Activated CD4-positive, alpha-beta T cell treated with anti-CD3 and anti-CD28 coated beads for 36 hours (primary cell): ENCODE measurements at places on chromosomes 5 and 9. TPM values are rescaled to one million over a fixed set of nuclear protein-coding genes. Genes with fewer than 3 reads are reported as not detected.

DNA sequence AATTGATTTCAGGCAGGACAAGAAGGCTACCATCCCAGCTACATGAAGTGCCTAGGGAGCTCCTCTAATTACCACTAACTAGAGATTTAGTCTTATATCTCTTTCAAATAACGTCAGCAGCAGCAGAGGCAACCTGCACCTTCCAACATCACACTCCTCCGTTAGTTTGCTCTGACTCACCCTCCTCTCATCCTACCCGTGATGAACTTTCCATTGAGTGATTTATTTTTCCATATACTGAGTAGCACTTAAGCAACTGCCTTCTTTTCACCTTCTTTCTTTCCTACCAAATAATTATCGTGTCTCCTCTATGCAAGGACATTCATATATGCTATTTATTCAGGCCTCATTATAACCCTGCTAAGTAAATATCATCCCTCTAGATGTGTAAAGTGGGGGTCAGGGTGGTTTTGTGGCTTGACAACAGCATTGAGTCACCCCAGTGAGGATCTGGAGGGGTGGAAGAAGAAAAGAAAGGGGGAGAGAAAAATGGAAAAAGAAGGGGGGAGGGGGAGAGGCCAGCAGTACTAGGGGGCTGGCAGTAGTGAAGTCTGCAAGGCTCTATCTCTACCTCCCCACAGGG, 64.6 kb upstream of the CAST start:
- H3K36me3 ChIP-seq, result no peaks in the 10 kb centered on the region
- peaks cover 15% of the 10 kb centered on the region for H3K27me3 ChIP-seq
- no peak overlapping the region for H3K4me3 ChIP-seq
- peaks cover 17% of the 10 kb centered on the region for H3K4me1 ChIP-seq
- peak; percentile 23 for DNase-seq

The AQP3 gene
- total RNA-seq, result 11.3 TPM

GRCh38 chr5:104498281-104498680, 935.7 kb upstream of the NUDT12 start:
- DNase-seq, result no peak
- no peak overlapping the region for H3K4me3 ChIP-seq
- no peaks in the 10 kb centered on the region for H3K27me3 ChIP-seq
- no peaks in the 10 kb centered on the region for H3K36me3 ChIP-seq
- H3K4me1 ChIP-seq, result no peaks in the 10 kb centered on the region
- no peak overlapping the region for H3K27ac ChIP-seq

GRCh38 chr9:4837261-4838188, 44.8 kb downstream of the RCL1 start:
- peaks cover 62% of the 10 kb centered on the region for H3K4me1 ChIP-seq
- H3K36me3 ChIP-seq, result peaks cover 63% of the 10 kb centered on the region

- peak overlapping the region; percentile 80 for H3K4me3 ChIP-seq
- no peaks in the 10 kb centered on the region for H3K27me3 ChIP-seq
- no peak for DNase-seq
- peaks cover 34% of the 10 kb centered on the region for H3K36me3 ChIP-seq
Measured at GRCh38 chr5:127518319-127518621, 830 bp downstream of the PRRC1 start.
